ENCODE measurements at places on chromosomes 1 and 21.
A peak's percentile ranks its signal among the peaks of the same experiment; 100 is the strongest.

GRCh38 chr1:159077120-159077961, 775 bp upstream of the AIM2 start:
- peak; percentile 37 for DNase-seq

GRCh38 chr1:79825551-79825950, 819.0 kb upstream of the ADGRL4 start:
- no peak for DNase-seq

DNA sequence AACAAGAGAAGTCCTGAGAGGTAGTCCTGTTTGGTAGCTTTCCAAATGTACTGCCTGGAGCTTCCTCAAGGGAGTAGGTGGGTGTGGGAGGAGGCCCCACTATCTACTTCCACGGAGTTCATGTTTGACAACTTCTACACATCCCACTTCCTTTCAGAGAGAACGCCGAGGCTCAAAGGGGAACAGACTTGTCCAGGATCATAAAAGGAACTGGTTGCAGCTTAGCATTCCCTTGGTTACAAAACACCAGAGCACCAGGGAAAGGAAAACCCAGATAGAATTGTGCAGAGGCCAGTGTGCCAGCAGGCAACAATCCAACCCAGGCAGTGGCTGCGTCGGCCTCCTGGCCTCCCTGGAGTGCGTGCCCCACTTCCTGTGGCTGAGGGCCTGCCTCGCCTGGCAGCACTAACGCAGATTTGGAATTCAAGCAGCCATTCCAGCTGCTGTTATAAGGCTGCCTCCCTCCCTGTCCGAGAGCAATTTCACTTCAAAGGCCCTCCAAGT, 4.2 kb upstream of the RAP1GAP start:
- peak; percentile 16 for DNase-seq

GRCh38 chr1:168794057-168794456, 65.1 kb upstream of the DPT start:
- peak; percentile 16 for DNase-seq

GRCh38 chr1:9038881-9039760, 12.9 kb upstream of the SLC2A7 start:
- DNase-seq: no peak

GRCh38 chr1:174114788-174115448, 44.4 kb upstream of the RABGAP1L start:
- DNase-seq: peak; percentile 54

GRCh38 chr1:111193712-111194480, 6.5 kb downstream of the DENND2D start:
- no peak for DNase-seq

DNA sequence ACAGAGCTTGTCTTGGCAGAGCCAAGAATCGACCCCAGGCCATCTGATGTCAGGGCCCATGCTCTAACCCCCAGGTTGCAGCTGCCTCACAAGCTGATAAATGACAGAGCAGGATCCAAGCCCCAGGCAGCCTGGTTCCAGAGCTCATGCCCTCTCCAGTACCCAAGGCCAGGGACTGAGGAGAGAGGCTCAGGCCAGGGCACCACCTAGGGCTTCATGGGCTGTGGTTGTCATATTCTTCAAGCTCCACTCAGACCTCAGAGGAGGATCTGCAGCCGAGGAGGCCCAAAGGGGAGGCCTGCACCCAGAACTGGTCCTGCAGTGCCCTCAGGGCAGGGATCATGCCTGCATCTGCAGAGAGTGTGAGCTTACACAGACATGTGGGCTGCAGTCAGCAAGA, 301.1 kb downstream of the MATN1 start:
- no peak for DNase-seq

DNA sequence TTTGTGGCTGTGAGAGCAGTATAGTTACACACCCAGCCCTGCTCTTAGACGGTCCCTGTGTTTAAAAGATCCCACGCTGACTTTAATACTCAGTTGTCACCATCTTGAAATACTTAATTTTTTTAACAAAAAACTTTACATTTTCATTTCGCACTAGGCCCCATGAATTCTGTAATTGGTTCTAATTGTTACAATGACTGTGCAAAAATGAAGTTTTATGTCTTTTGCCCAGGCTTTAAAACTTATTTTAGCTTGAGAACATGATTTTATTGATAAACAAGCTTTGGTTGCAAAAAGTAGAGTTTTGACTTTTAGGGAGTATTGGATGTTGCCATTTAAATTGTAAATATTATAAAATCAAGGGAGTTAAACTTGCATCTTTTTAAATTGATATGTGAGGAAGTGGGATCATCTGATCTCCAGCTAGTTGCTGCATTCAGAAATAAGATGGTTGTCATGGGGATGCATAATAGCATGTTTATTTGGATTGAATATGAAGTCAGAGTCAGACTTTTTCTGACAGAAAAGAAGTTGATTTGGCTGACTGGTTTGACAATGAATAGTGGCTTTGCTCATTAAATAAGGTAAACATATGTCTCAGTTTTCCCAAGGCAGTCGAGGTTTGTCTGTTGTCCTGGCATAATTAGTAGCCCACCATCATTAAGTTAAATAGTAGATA, 23.0 kb upstream of the CRP start:
- no peak for DNase-seq

- DNase-seq: no peak
These were observed 23.4 kb downstream of the GORAB start for GRCh38 chr1:170555370-170555769.

GRCh38 chr1:17878837-17879236, 123.7 kb downstream of the ACTL8 start:
- peak; percentile 75 for DNase-seq

DNA sequence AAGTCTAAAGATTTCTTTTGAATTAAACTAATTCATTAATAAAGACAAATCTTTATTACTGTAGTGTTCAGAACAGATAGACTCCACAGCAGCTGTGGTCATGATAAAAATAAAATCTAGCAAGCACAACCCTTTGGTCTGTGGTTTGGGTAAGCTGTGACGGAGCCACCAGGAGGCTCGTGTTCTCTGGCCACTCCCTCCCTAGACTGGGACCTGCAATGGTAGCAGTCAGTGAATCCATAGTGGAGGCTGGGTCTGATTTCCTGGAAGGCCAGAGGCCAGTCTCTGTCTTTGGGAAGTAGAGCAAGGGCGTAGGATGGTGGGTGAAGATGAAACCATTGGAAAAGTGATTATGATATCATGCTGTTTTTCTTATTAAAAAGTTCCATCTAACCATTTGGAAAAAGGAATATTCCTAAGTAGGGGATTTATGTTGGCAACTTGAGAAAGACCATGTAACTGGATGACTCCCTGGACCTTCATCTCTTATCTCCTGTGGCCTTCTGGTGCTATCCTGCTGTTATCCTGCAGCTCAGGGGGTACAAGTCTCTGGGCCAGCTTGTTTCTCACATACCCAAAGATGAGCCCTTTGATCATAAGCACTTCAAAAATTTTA, 39.0 kb downstream of the TENT5C start:
- DNase-seq: no peak

DNA sequence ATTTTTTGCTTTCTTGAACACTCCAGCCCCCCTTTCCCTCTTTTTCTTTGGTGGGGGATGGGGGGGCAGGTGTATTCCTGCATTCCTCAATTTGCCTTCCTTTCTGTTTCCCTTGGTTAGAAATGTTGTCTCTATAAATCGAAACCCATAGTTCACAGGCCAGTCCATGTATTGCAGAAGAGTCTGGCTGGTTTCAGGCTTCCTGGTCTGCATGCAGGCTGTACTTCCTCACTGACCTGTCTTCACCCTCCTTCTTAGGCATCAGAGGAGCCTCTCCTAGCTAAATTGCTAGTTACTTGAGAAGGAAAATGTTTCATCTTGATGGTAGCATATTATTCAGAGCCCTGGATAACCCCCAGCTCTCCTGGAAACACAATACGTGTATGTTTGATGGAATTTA, 140.0 kb downstream of the SPATA46 start:
- DNase-seq: no peak

GRCh38 chr1:117656202-117656641, 50.4 kb downstream of the TENT5C start:
- DNase-seq: no peak

DNA sequence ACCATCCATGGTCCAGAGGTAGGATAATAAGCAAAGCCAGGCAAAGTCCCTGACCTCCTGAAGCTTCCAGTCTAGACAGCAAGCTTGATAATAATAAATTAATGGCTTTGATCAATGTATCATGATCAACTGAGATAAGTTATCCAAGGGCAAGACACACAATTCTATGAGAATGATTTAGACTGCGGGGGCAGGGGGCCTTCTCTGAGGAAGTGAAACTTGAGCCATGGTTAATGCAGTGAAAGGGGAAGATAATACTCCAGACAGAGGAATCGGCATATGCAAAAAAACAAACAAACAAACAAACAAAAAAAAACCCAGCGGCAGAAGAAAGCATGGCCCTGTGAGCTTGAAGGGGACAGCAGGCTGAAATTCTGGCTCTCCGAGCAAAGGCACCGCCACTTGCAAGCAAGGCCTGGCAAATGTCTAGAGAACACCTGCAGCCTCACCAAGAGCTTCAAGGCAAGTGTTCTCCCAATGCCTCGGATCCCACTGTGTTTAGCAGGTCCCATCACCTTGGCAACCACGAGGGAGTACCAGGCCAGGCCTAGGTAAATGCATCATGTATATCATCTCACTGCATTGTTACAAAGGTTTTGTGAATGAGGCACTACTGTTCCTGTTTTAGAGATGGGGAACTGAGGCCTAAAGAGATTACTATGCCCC, 24.9 kb downstream of the CSMD2 start:
- DNase-seq: no peak

DNA sequence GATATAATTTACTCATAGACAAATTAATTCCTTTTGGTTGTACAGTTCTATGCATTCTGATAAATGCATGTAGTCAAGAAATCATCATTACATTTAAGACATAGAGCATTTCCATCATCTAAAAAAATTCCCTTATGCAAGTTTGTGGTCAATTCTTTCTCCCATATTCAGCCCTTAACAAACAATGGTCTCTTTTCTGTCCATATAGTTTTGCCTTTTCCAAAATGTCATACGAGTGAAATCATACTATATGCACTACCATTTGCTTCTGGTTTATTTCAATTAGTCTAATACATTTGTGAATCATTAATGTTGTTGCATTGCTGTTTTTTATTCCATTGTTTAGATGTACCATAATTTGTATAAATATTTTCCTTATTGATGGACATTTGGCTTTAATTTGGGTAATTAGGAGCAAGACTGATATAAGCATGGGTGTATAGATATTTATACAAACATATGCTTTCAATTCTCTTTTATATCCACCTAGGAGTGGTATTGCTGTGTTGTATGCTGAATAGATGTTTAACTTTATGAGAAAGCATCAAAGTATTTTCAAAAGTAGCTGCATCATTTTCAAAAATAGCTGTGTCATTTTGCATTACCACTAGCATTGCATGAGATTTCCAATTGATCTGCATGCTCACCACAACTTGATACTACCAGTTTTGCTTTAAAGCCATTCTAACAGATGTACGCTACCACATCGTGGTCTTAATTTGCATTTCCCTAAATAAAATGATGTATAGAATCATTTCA, 397.0 kb upstream of the ADAMTS5 start:
- no peak for DNase-seq

GRCh38 chr1:181062836-181063428, 25.6 kb upstream of the IER5 start:
- no peak for DNase-seq

DNA sequence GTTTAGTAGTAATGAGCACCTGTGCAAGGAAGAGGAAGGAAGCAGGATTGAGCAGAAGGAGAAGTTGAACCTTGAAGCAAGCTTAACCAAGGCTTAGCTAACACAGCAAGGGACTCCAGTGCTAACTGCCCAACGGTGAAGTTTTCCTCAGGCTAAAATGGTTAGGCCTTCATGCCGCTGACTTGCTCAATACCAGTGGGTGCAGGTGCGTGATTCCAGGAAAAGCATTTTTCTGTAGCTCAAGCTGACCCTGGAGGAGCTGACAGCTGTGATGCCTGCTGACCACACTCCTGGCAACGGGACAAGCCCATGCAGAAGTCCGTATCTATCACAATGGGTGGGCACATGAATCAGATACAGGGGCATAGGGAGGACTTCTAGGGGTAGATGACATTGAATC, 76.5 kb upstream of the FGGY start:
- DNase-seq: no peak

DNA sequence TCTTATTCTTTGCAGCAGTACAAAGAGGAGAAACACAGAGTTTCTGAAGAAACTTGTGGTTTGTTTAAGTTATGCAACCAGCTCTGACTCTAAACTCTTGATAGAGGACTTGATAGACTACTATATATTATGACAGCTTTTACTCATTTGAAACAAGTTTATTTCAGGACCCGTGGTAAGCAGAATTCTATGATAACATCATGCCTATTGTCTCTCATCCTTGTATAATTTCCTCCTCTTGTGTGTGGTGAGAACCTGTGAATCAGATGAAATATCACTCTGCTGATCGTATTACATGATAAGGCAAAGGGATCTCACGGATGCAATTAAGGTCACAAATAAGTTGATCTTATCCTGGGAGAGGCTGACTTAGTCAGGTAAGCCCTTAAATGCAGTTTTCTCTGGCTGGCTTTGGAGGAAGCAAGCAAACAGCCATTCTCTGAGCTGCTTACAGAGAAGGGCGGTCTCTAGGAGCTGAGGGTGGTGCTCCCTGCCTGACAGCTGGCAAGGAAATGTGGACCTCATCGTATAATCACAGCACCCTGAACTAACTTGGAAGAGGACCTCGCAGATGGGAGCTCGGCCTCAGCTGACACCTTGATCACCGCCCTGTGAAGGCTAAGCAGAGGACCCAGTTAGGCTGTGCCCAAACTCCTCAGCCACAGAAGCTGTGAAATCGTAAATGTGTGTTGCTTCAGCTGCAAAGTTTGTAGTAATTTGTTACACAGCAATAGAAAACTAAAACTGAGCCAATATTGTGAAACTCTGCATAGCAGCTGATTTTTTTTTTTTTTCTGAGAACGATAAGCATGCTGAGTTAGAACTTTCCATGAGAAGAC, 151.1 kb upstream of the DPT start:
- no peak for DNase-seq

GRCh38 chr1:52658795-52659194, 25.8 kb downstream of the SHISAL2A start:
- no peak for DNase-seq

- no peak for DNase-seq
These were observed 7.1 kb upstream of the THEM5 start for GRCh38 chr1:151860504-151861187.

DNA sequence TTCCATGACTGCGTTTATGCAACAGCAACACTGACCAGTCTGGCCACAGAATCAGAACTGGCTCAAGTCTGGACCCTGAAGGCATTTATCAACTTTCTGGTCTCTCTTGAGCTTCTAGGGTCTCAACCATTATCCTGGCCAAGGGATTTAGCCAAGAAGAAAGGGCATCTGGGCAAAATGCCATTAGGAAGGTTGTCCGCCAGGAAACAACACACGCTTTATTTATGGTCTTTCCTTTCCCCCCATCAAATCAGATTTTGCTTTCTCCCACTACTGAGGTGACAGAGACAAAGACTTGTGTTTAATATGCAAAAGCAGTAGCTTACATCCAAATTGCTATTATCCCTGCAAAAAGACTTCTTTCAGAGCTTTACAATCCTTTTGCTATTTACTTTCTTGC, 81.6 kb upstream of the PPP2R5A start:
- no peak for DNase-seq

DNA sequence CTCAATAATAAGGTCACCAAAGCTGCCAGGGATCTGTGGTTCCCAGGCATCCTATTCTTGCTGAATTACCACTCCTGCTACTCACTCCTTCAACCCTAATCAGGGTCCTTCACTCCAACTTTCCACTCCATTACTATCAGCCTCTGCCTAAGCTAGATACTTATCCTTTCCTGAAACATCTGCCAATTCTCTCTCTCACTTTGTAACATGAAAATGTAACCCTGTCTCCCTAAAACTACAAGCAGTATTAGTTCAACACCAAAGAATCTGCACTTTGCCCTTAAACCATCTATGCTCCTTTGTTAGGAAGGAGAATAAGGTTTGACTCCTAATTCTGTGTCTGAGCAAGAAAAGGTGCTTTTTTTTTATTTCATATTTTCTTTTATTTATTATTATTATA, 15.5 kb upstream of the CXADR start:
- no peak for DNase-seq

Data from RCC 7860 (cell line).